ENCODE measurements at places on chromosomes 5 and 9.

GRCh38 chr5:6321078-6321477 is 57.3 kb downstream of the MED10 start:
- no peak for DNase-seq

GRCh38 chr5:28766565-28767158 is 1728.3 kb upstream of the CDH9 start:
- no peak for DNase-seq

DNA sequence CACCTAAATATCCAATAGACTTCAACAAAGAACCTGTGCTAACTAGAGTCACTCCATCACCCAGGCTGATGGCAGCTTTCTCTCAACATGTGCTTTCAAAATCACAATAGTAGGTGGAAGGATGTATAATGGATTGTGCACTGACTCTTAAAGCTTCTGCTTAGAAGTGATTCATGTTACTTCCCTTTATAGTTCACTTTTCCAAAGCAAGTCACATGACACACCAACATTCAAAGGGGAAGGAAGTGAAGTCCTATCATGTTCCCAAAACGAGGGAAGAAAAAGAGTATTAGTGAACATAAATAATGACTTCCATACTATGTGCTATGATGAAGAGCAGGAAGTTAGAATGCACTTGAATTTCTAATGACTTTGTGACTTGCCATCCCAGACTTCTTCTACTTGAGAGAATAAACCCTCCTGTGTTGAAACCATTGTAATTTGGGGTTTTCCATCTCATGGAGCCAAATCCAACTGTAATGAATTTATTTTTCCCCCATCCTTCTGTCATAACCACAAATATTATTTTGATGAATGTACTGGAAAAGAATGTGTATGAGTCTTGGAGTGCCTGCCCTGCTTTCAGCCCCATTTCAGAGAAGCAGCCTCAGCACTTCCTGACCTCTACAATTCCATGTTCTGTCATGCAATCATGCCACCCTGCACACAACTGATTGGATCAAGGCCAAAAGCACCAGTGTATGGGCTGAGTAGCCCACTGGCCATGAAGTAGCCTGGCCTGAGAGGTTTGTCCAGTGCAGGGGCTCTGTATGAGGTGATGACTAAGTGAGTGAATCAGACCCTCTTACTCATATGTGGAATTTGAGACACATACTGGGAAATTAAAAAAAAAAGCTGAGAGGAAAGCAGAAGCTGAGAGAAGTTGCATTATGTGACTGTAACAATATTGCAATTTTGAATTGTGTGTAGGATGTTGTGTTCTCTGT is 525.9 kb upstream of the CLINT1 start:
- no peak for DNase-seq

GRCh38 chr9:74497748-74498620 is 849 bp downstream of the RORB start:
- peak; percentile 65 for DNase-seq

- DNase-seq = no peak
Measured at GRCh38 chr5:72300590-72301339, 19.3 kb downstream of the MRPS27 start.

- DNase-seq = no peak
Measured at GRCh38 chr5:64854855-64855254, 86.1 kb downstream of the CWC27 start.

DNA sequence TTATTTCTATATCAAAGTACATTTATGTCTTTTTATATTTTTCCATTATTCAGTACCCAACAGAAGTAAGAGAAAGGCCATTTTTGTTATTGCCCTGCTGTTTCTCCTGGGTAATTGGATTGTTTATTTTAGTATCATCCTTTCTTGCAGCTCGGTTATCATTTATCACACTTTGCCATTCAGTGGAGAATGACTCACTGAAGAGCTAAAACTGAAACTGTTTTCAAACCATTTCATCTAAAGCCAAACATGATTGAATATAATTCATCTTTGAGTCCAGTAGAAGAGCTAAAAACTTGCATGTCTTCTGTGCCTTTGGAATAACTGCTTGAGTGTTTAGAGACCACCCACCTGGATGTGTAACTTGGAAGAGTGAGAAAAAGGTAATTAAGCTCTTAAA is 139.5 kb upstream of the PRDM9 start:
- DNase-seq = no peak

GRCh38 chr9:129131300-129132145 is 20.3 kb downstream of the PTPA start:
- peak; percentile 86 for DNase-seq

- no peak for DNase-seq
Measured at GRCh38 chr9:83383034-83383433, 155.2 kb downstream of the FRMD3 start.

DNA sequence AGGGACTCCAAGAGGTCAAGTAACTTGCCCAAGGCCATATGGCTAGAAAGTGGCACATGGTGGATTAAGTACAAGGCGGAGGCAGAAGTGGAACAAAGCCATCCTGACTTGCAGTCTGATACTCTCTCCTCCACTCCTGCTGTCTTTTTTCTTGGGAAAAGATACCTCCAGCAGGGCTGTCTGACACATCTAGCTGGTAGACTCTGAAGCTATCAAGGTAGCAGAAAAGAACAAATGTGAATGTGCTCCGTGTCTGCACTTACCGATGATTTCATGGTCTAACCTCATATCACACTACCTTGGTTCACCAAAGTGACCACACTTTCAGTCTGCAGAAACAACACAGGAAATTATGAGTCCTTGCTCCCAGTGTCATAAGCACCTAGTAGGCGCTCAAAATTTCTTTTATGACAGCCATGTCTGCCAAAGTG is 284.8 kb downstream of the CRB2 start:
- DNase-seq = no peak

DNA sequence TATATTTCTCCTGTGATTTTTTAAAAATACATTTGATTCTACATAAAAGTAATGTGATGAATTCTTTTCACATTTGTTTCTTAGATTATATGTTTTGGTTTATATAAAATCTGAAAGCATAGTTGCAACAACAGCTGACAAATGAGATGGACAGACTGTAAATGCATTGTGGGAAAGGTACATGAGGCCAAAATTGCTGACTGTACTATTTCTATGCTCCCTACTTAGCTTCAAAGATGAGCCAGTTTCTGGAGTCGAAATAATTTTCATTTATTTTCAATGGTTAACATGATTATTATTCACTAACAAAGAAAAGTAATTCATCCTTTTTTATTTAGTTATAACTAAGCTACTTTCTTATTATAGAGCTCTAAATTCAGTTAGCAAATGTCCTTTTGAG is 441.3 kb upstream of the CCNG1 start:
- DNase-seq = no peak

DNA sequence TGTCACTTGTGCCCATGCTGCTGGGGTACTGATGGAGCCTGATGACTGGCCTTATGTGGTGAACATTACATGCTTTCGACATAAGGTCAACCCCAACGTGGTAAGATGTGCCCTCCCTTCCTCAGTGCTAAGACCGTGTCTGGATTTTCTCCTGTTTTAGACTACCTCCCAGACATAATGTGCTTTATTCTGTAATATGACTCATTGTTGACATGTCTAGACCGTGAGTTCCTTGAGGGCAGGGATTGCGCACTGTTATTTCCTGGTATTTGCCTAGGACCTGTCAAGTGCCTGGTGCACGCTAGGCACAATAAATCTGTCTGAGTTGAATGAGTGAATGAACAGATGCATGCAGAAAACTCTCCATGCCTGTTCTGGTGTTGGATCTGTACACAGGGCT is 346.0 kb downstream of the KDM4C start:
- no peak for DNase-seq

GRCh38 chr9:109199676-109200075 is 32.6 kb upstream of the FRRS1L start:
- DNase-seq = no peak

GRCh38 chr5:168136340-168136739 is 155.1 kb upstream of the WWC1 start:
- DNase-seq = no peak

DNA sequence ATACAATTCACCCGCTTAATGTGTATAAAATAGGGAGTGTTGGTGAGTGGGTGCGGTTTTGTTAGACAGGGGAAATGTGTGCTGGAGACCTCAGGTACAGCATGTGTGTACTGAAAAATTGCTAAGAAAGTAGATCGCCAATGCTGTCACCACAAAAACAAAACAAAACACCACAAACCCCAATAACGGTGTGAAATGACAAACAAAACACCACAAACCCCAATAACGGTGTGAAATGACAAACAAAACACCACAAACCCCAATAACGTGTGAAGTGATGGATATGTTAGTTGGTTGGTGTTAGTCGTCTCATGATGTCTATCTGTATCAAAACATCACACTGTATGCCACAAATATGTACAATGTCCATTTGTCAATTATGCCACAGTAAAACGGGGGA is 14.2 kb upstream of the GFPT2 start:
- DNase-seq = no peak

DNA sequence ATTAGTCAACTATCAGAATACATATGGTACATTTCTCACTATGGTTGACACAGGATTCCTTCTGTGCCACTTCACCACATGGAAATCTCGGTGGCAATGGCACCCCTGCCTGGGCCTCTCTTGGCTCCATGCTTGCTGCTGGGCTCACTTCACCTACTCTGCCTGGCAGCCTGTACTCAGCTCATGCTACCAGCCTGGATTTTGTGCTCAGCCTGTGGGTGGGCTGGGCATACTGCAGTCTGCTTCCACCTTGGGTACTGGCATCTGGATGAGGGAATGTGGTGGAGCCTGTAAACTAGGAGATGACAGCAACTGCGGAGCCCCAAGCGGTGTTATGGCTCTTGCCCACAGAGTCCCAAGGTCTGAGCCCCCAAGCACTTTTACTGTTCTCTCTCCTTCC is 604.1 kb downstream of the MTRR start:
- DNase-seq = no peak

DNA sequence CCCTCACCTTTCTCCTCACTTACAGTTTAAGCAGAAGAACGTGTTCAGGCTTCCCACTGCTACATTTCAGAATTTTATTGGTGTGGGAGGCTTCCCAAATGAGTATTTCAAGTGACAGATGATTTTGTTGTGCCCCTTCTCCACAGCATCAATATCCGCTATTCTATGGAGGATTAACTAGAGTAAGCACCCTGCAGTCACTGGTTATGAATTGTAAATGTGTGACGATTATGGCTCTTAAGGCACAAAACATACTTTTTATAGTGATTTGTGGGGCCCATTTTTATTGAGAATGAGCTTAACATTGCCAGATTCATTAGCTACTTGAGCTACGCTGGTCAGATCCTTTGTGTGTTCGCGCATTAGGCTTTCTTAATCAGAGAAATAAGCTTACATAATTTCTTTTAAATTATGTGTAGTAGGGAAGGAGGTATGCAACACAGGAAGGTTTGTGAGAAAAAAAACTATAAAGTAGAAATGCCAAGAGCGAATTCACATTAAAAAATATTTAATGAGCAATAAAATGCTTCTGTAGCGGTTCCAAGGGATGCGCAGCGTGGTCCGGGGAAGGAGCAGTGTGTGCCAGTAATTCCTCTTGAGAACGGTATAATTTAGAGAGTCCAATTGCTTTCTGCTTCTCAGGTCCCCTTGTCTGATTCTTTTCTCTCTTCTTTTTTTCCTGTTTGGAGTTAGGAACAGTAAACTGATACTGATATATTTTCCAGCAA is 2380.4 kb downstream of the MAT2B start:
- DNase-seq = no peak

DNA sequence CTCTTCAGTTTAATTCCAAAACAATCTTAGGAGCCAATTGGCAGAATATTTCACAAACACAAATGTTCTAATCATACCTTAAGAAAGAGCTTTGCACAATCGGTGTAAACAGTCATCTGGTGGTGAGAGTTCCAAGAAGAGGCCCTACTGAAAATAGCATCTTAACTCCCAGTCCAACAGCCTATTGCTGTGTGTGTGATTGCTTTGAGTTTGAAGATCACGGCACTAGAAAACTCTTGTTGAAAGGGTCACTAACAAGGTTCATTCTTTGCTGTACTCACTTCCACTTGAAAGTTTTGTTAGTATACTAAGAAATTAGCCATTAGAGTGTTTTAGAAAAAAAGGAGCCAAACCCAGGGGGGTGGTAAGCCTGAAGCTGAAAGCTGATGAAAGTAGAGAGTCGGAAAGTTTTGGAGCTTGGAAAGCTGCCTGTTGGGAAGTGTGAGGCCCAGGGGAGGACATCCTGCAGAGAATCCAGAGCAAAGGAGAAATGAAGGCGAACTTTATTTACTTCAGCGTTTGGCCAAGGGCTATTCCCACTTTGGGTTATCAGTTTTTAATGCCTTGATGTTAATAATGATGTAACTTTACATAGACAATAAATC is 180.3 kb upstream of the GHR start:
- DNase-seq = no peak

GRCh38 chr9:5430912-5431311 is 6.8 kb downstream of the PLGRKT start:
- DNase-seq = no peak

DNA sequence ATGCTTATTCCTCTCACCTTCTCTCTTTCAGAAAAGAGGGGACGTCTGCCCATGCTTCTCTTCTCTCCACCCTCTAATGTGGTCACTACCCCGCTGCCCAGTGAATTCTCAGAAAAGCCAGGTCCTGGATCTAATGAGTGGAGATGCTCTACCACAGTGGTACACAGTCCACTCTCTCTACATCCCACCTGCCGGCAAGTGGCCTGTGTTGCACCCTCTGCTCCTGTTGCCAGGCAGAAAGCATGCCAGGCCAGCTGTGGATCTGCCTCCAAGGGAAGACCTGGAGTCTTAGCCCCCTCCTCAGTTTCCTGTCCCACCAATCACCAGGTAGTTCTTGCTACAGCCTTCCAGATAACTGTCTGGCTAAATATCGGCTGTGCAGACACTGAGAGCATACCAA is 71.2 kb upstream of the SPDL1 start:
- DNase-seq = no peak

DNA sequence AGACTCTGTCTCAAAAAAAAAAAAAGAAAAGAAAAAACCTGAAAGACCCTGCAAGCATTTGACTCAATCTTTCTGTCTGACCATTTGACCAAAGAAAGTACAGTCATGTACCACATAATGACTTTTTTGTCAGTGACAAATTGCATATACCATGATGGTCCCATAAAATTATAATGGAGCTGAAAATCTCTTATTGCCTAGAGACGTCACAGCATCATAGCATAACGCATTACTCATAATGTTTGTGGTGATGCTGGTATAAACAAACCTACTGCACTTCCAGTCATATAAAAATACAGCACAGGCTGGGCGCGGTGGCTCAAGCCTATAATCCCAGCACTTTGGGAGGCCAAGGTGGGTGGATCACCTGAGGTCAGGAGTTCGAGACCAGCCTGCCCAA is 10.5 kb downstream of the ECM2 start:
- DNase-seq = no peak

Measured in right forelimb (tissue), 1 donor.